Activated effector memory CD4-positive, alpha-beta T cell treated with Interleukin-2 at 50 U/mL for 16 hours (primary cell): ENCODE measurements at places on chromosomes 3 and 15.

- no peak for DNase-seq
Measured at GRCh38 chr15:87567406-87568030, 689.0 kb downstream of the NTRK3 start.

GRCh38 chr3:15165061-15165460 lies 41.0 kb upstream of the CAPN7 start:
- no peak for DNase-seq

DNA sequence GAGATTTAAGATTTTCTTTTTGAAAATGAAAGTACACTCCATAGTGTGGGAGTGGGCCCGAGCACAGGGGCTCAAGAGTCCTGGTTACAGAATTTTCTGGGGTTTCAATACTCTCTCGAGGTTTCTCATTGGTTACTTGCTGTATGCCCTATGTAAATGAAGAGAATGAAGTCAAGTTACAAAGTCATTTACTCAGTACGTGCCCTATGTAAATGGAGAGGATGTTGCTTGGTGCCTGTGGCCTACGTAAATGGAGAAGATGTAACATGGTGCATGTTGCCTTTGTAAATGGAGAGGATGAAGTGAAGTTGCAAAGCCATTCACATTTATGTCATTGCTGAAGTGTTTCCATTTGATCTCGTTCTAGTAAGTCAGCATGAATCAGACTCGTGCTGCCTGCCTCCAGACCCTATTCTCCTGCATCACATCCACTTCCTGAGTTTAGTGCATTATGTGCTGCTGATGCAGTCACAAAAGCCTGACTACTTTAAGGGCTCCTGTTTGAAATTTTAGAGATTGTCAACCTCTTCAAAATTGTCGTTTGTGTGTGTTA lies 302.0 kb downstream of the ZBBX start:
- DNase-seq = no peak

- DNase-seq = no peak
Measured at GRCh38 chr15:66923438-66923881, 141.9 kb upstream of the SMAD3 start.

DNA sequence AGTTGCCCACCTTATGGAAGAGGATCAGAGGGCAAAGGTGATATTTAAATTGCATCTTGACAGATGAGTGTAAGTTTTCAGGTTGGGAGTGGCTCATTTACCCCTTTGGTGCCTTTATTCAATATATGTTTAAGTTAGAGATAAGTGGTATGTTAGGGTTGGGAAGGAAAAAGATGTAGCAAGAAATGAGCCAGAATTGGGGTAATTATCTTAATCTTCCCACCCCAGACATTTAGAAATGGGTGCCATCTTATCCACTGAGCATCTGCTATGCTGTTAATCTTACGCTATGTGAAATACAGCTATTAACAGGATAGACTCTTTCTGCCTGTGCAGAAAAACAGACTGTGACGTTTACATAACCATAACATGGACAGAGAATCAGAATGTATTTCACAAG lies 6.3 kb downstream of the CMTM7 start:
- DNase-seq = no peak

DNA sequence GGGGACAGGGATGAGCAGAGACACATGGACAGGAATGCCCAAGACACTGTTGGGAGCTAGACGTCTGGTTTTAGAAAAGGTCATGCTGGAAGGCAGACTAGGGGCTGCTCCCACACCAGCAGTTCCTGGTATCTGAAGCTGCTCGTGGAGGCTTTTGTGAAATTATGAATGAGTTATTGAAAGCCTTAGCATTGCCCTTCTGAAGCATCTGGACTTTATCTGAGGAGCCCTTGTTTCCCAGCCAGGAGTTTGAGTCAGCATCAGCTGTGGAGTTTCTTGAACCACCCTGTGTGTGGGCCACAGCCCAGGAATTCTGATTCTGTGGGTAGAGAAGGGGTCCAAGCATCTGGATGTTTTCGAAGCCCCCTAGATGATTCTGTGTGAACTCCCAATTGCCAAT lies 258.7 kb downstream of the SLCO3A1 start:
- DNase-seq = no peak

DNA sequence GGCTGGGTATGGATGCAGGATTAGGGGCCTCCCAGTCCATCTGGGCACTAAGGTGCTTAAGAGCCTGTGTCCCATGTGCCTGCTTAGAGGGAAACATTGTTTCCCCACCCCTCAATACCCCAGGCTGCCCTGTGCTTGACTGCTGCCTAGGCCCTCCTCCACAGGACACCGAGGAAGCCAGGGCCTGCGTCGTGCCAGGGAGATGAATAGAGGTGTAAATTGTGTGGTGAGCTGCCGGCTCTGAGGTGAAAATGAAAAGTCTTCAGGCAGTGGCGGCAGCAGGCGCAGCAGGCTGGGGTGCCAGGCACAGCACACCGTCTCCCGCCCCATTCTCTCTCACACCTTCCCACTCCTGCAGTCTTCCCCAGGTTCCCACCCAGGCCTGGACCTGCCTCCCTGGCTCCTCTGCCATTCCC lies 13.9 kb upstream of the GRM2 start:
- no peak for DNase-seq

DNA sequence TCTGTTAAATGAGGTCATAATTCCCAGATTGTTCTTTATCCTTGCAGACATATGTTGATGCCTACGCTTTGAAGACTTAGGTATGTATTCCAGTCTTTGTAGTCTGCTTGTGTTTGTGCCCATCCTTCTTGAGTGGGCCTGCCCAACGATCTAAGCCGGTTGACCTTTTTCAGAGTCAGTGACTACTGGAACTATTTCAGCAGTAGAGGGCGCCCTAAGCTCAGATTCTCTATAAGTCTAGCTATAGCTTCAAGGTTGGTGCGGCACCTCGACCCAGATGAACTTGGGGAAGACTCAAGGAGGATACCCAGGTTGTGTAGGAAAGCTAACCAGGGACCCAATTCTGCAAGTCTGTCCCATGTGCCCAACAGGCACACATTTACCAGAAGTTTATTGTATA lies 228.8 kb upstream of the PPP2R3A start:
- no peak for DNase-seq

DNA sequence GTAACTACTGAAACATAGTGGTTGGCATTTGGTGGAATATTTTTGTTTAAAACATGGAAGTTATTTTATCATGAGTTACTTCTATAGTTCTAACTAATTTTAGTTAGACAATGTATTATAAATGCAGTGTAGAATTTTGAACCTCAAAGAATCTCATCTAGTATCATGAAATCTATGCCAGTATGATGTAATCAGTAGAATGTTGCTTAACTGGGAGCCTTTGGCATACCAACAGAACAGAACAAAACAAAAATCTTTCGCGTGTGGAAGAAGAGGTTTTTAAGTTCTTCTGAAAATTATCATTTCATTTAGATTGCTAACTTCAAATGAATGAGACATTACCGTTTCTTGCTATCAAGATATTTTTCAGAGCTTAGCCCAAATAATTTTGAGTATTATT lies 98.4 kb upstream of the LRRFIP2 start:
- DNase-seq = no peak

GRCh38 chr3:64988188-64988587 lies 300.4 kb upstream of the ADAMTS9 start:
- DNase-seq = no peak

GRCh38 chr3:41053220-41053619 lies 146.1 kb upstream of the CTNNB1 start:
- DNase-seq = no peak

DNA sequence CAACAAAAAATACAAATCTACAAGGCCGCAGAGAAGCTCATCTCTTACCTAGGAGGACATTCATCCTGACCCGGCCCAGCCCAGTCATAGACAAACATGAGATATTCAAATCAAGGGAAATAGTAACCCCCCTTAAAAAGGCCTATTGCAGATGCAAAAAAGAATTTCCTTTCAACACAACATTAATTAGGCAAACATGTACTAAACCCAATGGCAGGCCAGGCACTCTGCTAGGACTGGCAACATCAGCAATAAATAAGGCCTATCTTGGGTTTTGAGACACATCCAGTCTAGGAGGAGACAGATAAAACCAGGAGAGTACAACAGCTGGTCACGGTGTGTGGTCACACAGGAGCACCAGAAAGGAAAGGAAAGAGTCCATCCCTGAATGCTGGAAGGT lies 61.4 kb downstream of the ADCY5 start:
- DNase-seq = no peak

- DNase-seq = no peak
Measured at GRCh38 chr3:70097084-70097483, 97.6 kb downstream of the SAMMSON start.

DNA sequence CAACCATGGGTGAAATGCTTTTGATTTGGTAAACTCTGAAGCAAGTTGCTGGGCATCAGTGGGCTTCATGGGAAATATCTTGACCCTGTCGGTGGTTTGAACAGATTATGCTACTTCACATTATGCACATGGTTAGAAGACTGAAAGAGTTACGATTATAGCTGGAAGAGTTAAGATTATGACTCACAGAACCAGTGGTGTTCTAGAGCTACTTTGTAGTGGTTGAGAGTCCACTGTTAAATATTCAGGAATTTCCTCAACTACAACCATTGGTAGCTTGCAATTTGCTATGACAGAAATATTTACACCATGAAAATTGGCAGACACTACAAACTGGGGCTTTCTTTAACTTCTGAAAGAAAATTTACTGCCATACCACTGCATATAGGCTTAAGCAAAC lies 99.3 kb downstream of the GADL1 start:
- no peak for DNase-seq

- no peak for DNase-seq
Measured at GRCh38 chr3:42491881-42492507, 10.4 kb upstream of the VIPR1 start.

GRCh38 chr3:118938183-118938961 lies 96.3 kb downstream of the IGSF11 start:
- DNase-seq = no peak

DNA sequence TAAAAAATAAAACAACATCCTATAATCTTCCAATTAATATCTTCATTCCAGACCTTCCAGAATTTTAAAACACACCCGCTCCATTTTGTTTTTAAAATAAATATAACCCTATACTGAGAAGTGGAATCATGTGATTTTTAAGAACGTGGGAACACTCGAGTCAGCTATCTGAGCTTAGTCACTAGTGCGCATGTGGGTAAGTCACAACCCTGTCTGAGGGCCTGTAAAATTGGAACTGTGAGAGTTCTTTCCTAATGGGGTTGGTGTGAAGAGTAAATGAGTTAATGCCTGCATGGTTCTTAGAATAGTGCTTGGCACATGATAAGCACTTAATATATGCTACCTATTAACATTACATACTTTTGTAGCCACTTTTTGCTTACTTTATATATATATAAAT lies 19.9 kb upstream of the POLR2M start:
- no peak for DNase-seq

GRCh38 chr3:32428092-32429068 lies 36.7 kb downstream of the CMTM7 start:
- DNase-seq = no peak

DNA sequence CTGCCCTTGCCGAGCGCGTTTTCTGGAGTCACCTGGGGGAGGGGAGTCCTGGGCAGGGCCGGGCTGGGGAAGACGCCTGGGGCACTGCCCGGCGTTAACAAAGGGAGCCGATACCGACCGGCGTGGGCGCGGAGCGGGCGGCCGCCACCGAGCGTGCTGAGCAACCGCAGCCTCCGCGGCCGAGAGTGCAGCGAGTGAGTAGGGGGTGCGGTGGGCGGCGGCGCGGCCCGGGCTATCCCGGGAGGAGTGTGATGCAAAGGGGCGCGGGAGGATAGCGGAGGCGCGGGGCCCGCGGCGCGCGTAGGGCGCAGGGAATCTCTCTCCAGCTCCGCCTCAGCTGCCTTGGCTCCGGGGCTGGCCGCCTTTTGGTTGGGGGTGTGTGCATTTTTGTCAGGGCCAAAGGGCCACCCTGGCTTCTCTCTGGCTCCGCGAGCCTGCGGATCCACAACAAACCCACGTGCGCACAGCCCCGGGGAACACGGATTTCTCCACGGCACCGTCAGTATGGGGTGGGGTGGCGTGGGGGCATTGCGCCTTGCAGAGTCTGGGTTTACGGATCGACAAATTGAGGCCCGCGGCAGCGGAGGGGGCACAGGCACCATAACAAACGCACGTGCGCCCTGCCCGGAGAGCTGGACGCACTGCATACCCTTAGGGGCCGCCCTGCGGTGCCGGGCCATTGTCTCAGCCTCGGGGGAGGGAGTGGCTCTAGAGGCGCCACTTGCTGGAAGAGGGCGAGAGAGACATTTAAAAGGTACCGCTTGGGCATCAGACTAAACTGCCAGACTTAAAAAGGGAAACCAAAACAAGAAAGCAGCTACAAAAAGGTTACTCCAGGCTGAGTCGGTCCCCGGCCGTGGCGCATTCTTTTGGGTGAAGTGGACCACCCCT lies 560 bp downstream of the ST6GAL1 start:
- peak; percentile 63 for DNase-seq

DNA sequence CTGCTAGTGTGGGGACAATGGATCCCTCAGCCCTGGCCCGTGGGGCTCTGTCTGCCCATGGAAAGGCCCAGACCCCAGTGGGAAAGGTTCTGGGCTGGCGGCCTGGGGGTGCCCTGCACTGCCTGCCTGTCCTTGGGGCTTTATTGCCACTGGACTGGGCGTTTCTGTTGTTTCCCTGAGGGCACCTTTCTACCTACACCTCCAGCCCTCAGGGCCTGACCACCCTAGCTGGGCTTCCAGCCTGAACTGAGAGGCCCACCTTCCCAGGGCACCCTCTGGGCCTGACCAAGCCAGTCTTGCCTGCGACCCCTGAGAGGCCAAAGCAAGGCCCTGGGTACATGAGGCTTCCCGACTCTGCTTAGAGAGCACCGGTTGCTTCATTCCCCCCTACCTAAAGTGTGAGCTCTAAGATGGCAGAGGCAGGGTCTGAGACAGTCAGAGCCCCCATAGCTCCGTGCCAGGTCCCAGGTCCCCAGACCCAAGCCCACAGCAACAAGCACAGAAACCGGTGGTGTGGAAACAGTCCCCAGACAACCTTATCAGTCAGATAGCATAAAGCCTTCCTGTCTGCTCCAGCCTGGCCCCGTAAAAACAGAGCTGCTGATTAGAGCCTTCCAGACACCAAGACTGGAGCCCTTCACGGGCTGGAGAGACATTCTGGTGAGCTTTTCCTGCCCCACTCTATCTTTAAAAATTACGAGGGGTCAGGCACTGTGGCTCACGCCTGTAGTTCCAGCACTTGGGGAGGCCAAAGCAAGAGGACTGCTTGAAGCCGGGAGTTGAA lies 102.8 kb downstream of the CHSY1 start:
- DNase-seq = no peak

DNA sequence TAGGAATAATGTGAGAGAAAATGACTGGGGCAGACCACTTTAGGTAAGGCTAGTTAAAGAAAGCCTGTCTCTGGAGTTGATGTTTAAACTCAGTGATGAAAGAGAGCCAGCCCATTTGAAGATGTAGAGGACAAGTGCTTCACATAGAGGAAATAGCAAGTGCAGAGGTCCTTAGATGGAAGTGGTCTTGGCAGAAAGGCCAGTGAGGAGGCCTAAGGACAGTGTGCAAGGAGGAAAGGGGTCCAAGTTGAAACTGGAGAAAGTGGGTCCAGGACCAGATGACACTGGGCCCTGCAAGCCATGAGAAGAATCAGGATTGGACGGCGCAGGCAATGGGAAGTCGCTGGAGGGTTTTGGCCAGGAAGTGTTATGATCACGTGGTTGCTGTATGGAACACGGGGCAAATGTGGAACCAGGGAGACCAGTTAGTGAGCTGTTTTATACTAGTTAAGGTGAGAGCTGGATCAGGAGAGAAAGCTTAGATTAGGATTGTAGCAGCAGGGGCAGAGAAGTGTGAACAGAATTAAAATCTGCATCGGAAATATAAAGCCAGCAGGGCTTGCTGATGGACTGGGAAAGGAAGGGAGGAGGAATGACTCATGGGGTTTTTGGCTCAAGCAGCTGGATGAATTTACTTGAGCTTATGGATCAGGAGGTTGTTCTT lies 48.0 kb upstream of the SCAANT1 start:
- DNase-seq = no peak
